NK-92 treated with Interleukin-12 subunit alpha and Interleukin-12 subunit beta, amount 100 ng/mL, for 24 hours (cell line): ENCODE measurements at places on chromosomes 5 and 9.

- no peak for DNase-seq
These were observed 170.6 kb upstream of the RFX3 start for GRCh38 chr9:3696368-3696767.

- no peak for DNase-seq
These were observed at the start of gene SMIM23 for GRCh38 chr5:171785517-171785916. SMIM23 (plus strand) TSS chr5:171785817; CDS start chr5:171785872, 55 bp downstream.

DNA sequence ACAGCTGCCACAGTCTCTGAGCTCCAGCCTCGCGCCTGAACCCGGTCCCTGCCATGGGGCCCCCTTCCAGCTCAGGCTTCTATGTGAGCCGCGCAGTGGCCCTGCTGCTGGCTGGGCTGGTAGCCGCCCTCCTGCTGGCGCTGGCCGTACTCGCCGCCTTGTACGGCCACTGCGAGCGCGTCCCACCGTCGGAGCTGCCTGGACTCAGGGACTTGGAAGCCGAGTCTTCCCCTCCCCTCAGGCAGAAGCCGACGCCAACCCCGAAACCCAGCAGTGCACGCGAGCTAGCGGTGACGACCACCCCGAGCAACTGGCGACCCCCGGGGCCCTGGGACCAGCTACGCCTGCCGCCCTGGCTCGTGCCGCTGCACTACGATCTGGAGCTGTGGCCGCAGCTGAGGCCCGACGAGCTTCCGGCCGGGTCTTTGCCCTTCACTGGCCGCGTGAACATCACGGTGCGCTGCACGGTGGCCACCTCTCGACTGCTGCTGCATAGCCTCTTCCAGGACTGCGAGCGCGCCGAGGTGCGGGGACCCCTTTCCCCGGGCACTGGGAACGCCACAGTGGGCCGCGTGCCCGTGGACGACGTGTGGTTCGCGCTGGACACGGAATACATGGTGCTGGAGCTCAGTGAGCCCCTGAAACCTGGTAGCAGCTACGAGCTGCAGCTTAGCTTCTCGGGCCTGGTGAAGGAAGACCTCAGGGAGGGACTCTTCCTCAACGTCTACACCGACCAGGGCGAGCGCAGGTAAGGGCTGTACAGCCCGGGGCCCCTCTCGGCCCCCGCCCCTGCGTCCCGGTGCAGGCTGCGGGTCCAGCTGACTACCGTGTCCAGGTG lies 509 bp downstream of the LVRN start:
- no peak for DNase-seq

GRCh38 chr5:150901446-150901845 lies 3.3 kb downstream of the ZNF300 start:
- no peak for DNase-seq

- DNase-seq, result no peak
These were observed 22.7 kb downstream of the DNM1 start for GRCh38 chr9:128225770-128226411.

DNA sequence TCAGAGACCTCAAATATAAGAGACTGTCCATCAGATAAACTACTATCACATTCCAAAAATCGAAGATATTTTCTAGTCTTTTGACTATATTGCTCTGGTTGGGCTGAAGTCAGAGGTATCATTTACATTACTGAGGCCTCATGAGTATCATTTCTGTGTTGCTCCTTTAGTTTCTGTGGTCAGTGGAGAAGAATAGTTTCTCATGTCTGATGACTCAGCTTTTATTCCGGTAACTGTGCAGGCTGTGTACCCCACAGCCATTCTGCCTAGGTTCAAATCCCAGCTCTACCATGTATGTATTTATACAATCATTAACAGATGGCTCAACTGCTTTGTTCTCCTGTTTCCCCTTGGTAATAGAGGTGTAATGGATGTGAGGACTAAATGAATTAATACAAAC lies 179.3 kb downstream of the ALDH1A1 start:
- DNase-seq, result no peak

DNA sequence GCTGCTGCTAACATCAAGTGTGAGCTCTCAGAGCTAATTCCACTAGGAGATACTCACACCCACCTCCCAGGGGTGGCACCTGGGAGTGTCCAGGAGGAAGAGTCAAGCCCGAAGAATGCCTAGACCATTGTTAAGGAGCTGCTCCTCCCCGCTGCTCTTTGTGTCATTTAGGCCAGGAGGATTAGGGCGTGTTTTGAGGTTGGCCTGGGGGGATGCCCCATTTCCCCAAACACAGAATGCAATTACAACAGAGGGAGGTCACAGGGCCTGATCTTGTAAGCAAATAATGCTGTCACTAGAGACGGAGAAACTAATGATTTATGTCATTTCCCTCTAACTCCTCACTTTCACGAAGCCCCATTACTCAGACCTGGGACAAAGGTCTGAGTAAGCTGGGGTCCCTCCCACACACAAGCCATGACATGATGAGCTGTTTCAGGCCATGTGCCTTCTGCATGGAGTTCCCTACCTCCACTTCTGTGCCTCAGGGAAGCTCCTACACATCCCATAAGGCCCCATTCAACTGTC lies 312.5 kb downstream of the ACTL7B start:
- no peak for DNase-seq

- no peak for DNase-seq
These were observed 80.6 kb downstream of the CEMIP2 start for GRCh38 chr9:71687676-71688075.

GRCh38 chr9:99076030-99076429 lies 28.9 kb upstream of the TGFBR1 start:
- DNase-seq, result no peak

- DNase-seq, result no peak
These were observed 92.0 kb upstream of the IRX4 start for GRCh38 chr5:1974501-1975405.

GRCh38 chr5:76617675-76618074 lies 5.5 kb downstream of the F2RL2 start:
- DNase-seq, result no peak

- DNase-seq, result no peak
These were observed 5.2 kb downstream of the PCSK1 start for GRCh38 chr5:96427824-96428223.

GRCh38 chr5:127068493-127069214 lies 4.6 kb downstream of the C5orf63 start:
- no peak for DNase-seq

DNA sequence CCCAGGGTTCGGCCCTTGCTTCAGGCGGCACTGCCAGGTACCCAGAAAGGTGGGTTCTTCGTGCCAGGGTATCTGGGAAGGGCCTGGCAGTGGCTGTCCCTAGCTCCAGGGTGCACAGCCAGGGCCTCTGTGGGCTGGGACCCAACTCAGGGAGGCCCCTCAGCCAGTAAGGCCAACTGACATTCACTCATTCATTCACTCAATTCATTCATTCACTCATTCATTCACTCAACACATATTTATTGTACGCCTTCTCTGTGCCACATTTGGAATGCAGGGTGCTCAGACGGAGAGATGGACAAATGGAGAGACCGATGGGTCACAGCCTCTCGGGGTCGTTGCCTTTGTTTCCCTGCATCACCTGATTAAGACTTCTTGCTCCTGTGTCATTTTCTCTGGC lies 154.9 kb downstream of the GAPVD1 start:
- DNase-seq, result no peak

DNA sequence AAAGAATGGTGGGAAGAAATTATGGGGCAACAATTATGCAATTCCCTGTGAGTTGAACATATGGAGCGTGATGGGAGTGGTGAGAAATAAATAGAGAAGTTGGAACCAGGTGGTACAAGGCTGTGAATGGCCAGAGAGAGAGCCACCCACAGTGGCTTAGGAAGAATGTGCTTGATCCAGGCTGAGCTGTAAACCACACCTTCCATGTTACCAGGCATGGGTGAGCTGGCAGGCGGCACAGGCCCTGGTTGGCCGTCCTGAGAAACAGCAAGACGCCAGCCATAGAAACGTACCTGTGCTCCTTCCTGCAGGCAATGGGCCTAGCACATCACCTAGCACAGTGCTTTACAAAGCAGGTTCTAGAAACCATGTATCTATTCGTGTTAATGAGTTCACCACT lies 74.3 kb downstream of the EPB41L4B start:
- DNase-seq, result no peak

DNA sequence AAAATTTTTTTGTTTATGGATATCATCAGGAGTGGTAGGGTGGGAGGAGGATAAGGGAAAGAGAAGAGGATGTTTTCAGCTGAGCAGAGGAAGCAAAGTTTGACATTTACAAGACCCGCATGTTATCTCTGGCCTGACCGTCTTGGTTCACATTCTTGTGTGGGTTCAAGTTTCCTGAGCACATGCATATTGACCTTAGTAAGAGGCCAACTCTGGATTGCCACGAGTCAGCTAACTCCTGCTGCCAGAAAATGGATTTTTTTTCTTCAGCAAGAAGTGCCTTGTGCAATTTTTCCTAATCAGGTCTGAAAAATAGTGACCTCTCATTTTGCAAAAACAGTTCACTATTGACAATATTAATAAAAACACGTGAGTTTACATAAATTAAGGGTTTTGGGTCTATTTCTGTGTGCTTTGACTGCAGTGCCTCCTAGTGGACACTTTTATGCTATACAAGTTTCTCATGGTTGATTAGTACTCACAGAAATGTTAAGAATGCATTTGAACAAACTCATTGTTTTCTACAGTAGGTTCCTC lies 27.1 kb upstream of the BASP1 start:
- no peak for DNase-seq

- no peak for DNase-seq
These were observed 594 bp downstream of the ANKRD18A start for GRCh38 chr9:38619556-38620447.

DNA sequence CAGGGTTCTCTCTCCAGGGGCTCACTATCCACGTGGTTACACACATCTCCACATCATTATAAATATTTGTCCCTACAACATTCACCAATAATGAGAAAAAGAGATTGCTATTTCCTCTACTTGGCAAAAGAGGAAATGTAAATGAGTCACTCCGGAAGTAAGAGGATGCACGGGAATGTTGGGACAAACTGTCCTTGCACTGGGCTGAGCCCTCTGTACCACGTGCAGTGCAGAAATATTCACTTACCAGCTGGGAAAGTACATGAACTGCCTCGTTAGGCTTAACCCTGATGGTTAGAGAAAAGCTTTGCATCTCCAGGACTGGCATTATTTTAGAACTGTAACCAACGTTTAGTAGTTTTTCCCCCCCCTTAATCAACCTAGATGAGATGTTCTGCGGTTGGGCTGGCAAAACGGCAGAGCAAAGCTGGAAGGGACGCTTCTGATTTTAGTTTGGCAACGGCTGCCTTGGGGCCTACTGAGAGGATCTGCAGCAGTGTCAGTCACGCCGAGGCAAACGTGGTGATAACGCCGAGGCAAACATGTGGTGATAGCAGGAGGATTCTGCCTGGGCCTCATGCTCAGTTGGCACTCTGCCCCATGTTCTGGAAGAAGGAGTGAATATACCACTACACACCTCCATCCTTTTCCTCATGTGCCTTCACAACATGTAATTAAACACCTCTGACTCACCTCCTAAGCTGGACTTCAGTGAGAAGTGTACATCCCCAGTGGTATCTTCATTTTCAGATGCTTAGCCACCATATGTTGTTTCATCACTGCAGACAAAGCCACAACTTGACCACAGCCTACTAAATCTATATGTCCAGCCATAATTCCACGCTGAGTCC lies 661.4 kb upstream of the KLF4 start:
- no peak for DNase-seq

GRCh38 chr5:54803471-54804011 lies 181.9 kb downstream of the ESM1 start:
- DNase-seq, result no peak

GRCh38 chr9:20207176-20207575 lies 415.1 kb downstream of the MLLT3 start:
- DNase-seq, result no peak

- no peak for DNase-seq
These were observed 159.7 kb downstream of the SNCAIP start for GRCh38 chr5:122471752-122472061.

DNA sequence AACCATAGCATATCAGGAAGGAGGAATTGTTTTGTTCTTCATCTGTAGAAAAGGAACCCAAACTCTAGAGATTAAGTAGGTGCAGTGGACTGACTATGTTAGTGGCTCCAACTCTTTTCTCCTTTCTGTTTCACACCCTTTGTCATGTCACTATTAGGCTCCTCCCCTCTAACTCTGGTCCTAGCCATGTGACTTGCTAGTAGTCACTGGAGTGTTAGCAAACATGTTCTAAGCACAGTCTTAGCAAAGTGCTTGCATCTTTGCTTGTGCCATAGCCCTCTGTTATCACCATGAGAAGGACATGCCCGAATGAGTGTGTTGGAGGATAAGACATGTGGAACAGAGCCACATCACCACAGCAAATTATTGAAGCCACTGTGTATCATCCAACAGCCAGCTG lies 55.4 kb upstream of the PPP3R2 start:
- no peak for DNase-seq

GRCh38 chr5:131466171-131466766 lies 168.8 kb downstream of the RAPGEF6 start:
- no peak for DNase-seq

DNA sequence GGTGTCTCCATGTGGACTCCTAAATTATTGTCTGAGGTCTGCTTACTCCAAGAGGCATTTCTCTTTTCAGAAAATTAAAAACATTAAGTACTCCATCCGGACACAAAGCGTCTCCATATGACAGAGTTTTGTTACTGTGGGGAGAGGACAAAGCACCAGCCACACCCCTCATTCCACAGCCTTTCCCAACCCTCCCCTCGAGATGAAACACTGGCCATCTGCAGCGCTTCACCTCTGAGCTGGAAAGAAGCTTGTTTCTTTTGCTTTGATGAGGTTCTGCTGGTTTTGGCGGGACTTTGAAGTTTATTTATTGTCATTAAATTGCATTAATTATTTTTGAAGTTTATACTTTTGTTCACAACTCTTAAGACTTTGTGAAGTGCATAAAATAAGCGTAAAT lies 27.6 kb upstream of the NKD2 start:
- DNase-seq, result no peak
